ENCODE measurements at places on chromosomes 12 and 14.

- no peak for DNase-seq
These were observed 25.9 kb downstream of the GPHB5 start for GRCh38 chr14:63292805-63293204.

GRCh38 chr12:113405694-113406093 is 2.0 kb upstream of the SDS start:
- no peak for DNase-seq

GRCh38 chr12:25423355-25424050 is 129.6 kb downstream of the LMNTD1 start:
- no peak for DNase-seq

GRCh38 chr14:76929927-76930326 is 98.6 kb downstream of the IRF2BPL start:
- DNase-seq: no peak

GRCh38 chr12:60263161-60263560 is 667.3 kb downstream of the SLC16A7 start:
- DNase-seq: no peak

GRCh38 chr12:15956413-15957185 is 45.5 kb downstream of the DERA start:
- no peak for DNase-seq

DNA sequence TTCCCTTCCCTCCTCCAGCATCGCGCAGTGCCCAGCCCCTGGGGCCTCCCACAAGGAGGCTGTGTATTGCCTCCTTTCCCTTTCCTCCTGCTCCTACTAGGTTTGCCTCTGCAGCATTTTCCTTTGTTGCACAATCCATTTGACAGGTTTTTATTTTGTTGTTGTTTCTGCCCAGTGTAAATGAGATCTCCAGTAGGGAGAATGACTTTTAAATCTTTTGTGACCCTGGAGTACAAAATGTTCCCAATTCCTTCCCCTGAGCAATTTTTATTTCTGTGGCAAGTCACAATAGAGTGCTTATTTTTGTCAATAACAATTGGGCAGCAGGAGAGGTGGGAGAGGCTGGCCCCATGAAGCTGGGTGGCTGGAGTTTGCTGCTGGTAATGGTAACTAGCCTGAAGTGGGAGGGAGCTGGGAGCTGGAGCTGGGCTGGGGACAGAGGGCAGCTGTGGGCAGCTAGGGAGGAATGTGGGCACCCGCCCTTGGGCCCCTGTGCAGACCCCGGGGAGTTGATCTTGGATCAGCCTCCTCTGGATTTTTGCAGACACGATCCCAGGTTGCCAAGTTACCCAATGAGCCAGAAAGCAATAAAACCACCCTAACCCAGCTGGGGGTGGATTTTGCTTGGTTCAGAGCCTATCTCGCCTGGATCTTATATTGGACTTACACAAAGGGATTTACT is 160.1 kb downstream of the KTN1 start:
- no peak for DNase-seq

GRCh38 chr12:119417440-119417839 is 82.9 kb downstream of the CCDC60 start:
- DNase-seq: no peak

GRCh38 chr14:104398656-104399055 is 180.9 kb upstream of the C14orf180 start:
- no peak for DNase-seq

- DNase-seq: no peak
These were observed 60.5 kb upstream of the NCOR2 start for GRCh38 chr12:124627956-124628355.

DNA sequence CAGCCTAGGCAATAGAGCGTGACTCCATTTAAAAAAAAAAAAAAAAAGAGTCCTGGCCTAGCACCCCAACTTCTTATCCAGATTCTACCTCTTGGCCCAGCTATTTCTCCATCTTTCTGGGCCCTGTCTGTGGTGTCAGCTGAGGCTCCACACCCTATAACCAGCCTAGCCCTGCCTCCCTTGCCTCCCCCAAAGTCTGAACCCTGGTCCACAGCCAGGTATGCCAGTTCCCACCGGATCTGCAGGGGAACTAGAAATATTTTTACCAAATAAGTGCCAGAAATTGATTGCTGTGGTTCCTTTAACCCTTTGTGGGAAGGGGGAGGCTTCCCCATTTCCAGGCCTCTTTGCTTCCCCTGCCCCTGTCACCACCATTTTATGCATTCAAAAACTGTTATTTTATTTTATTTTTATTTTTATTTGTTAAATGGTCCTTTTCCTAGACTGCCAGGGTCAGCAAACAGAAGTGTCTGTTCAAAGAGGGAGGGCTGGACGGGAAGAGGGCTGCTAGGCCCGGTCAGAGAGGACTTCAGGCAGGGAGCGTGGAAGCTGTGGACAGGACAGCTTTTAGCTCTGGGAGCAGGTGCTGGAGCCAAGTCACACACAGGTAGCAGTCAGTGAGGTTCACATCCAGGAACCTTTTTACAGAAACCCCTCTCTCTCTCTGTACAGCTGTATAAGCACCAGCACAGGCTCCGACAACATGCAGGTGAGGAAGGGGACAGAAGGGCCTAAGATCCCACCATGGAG is 23.2 kb downstream of the TTC9 start:
- no peak for DNase-seq

DNA sequence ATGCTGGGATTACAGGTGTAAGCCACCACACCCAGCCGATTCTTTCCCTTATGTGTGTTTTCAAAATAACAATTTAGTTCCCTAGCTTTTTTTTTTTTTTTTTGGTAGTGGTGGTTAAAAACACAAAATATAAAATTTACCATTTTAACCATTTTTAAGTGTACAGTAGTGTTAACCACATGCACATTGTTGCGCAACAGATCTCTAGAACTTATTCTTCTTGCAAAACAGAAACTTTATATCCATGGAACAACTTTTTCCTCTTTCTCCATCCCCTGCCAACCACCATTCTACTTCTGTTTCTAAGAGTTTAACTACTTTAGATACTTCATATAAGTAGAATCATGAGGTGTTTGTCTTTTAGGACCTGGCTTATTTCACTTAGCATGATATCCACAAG is 1.1 kb upstream of the NDUFA12 start:
- peak; percentile 77 for DNase-seq

Data from choroid plexus epithelial cell (primary cell).